Fibroblast of mammary gland (primary cell): ENCODE measurements at places on chromosomes 6 and 20.

DNA sequence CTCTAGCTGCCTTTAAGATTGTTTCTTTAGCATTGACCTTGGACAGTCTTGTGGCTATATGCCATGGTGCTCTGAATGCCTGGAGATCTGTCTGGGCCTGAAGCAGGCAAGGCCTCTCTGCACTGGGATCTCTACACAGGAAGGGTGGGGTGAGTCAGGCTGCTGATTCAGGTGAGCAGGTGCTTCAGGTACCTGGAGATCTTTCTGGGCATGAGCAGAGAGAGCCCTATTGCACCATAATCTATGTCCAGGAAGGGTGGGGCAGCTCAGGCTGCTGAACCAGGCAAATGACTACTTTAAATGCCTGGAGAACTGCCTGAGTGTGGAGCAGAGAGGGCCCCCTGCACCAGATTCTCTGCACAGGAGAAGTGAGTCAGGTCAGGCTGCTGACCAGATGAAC, 94.5 kb downstream of the TPBG start:
- DNase-seq, result peak; percentile 5

- no peak for DNase-seq
Observed at GRCh38 chr6:32096087-32096393, 13.1 kb downstream of the TNXB start.

DNA sequence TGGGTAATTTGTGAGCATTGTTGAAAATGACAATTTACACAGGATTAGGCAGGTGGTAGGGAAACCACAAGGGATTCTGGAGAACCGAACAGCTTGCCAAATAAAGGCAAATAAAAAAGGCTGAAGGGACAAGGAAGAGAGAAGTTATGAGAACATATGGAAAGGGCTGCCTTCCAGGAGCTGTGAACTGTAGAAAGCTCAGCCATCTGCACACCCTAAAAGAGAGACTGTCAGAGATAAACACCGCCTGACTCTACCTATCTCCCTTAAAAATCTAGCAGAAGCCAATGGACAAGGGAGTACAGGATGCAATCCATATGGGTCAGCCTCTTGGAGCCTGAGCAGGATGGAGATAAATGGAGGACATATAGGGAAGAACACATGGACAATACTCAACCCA, 12.7 kb upstream of the SLC17A1 start:
- no peak for DNase-seq

- DNase-seq, result peak; percentile 50
Observed at GRCh38 chr6:142943711-142944123, 1.3 kb downstream of the HIVEP2 start.

DNA sequence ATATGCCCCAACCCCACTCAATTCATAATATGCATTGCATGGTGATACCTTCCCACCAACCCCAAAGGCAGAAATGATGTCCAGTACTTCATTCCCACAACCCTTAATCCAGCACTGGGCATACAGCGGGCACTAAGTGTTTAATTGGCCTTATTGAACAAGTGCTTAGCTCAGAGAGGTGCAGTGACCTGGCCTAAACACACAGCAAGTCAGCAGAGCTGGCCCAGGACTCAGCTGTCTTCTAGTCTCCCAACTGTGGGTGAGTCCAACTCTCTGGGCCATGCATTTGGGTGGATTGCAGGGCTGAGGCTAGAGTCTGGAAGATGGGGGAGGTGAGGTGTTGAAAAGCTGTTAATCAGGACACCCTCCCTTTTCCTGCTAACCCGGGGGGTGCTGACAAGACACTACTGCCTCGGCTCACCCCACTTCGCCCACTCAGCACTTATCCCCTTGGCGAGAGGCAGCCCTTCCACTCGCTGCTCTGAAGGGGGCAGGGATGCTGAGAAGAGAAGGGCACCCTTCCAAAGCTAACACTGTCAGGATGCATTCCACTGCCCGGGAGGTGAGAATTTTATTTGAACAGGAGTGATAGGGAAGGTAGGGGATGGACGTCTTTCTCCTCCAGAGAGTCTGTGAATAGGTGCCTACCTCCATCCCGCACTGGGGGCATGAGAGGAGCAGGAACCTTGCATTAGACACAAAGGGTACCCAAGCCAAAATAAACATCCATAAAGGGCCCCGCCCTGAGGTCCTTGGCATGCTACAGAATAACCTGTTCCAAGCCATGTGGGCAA, 14.2 kb downstream of the KCNK5 start:
- DNase-seq, result no peak

DNA sequence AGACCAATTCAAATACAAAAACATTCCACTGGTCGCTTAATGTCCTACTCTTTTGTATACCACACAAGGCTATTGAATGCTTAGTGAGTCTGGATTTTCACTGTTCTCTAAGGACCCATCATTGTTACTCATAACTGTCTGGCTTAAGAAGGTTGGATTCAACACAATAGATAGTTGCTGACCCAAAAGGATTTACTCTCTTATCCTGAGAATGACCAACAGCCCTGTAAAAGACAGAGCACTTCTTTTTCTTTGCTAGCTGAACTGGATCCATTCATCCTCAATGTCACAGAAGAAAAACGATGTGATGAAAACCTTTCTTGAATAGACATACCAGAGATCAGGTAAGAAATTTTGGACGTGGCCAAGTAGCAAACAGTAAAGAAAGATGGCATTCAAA, 645.6 kb downstream of the KHDRBS2 start:
- no peak for DNase-seq

- DNase-seq, result no peak
Observed at GRCh38 chr6:11013721-11014070, 30.4 kb downstream of the ELOVL2 start.

DNA sequence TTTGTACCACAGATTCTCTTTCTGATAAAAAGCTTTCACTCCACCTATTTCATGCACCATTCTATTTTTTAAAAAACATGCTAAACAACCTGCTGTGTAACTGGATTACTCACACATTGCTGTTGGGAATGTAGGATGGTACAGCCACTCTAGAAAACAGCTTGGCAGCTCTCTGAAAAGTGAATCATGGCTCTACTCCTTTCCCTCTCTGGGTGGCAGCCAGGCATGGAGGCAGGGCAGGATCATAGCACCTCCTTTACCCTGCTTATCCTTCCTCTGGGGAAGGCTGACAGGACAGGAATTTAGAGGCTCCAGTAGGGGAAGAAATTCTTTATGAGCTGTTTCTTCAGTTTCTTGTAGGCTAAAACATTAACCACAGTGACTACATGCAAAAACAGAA, 6.7 kb upstream of the VNN2 start:
- peak; percentile 74 for DNase-seq

- no peak for DNase-seq
Observed at GRCh38 chr20:20075032-20075431, 22.7 kb downstream of the CFAP61 start.

DNA sequence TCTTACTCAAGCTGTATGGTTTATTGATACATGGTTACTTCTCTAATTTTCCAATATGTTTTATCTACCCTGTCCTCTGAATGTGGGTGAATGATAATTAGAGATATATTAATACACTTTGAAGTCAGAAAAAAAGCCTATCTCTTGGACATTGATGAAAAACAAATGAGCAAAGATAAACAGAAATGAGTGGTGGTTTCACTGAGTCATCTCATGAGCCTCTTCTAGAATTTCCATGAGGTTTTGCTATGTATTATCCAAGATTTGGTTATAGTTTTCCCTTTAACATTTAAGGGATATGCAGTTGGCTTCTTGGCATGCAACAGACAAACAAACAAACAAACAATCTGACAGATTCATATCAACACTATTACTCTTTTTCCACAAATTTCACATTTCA, 586.8 kb downstream of the RFPL4B start:
- DNase-seq, result peak; percentile 50

DNA sequence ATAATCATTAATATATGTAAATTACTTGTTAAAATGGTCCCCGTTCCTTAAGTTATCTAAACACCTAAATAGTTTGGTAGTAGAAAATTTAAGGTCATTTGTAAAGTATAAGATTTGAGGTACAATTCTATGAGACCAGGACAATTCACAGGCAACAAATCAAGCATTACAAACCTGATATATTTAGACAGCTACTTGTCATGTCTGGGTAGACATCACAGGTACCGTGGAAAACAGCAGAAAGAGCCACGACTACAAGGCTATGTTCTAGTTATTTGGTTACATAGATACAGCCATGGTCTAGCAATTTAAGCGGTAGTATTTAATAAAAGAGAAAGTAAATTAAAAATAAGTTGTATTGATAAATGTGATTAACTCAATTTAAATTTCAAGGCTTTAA, 393.1 kb upstream of the ID4 start:
- DNase-seq, result no peak

GRCh38 chr20:3492669-3493068, 21.9 kb downstream of the ATRN start:
- no peak for DNase-seq

- DNase-seq, result no peak
Observed at GRCh38 chr6:13526727-13527670, 39.6 kb upstream of the GFOD1 start.

GRCh38 chr20:7516621-7517111, 423.6 kb downstream of the HAO1 start:
- DNase-seq, result peak; percentile 20

GRCh38 chr6:138403324-138403800, 661 bp upstream of the HEBP2 start:
- DNase-seq, result no peak

GRCh38 chr6:134081506-134081905, 29.1 kb upstream of the SLC2A12 start:
- no peak for DNase-seq

DNA sequence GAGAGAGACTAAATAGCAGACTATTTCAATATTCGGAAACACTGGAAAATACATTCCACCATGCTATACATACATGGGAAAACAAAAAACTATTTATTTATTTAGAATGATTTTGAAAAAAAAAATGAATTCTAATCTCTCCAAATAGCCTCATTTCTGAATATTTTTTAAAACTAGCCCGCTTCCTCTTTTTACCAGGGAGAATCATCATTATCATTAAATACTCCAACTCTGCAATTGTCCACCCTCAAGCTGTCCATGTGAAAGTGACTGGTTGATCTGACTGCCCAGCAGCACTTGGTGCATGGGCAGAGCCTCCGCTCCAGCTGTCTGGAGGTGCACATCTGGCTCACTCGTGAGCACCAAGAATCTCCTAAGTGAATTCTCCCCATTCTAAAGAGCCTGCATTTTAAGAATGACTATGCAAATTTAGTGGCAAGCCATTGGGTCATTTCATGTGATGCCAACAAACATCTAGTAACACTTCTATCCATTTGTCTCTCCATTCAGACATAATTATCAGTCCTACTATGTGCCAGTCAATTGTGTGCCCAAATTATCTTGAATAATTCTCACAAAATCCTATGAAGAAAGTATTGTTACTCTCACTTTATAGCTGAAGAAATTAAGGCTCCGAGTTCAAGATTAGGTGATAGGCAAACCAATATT, 64.8 kb downstream of the INSM1 start:
- no peak for DNase-seq

DNA sequence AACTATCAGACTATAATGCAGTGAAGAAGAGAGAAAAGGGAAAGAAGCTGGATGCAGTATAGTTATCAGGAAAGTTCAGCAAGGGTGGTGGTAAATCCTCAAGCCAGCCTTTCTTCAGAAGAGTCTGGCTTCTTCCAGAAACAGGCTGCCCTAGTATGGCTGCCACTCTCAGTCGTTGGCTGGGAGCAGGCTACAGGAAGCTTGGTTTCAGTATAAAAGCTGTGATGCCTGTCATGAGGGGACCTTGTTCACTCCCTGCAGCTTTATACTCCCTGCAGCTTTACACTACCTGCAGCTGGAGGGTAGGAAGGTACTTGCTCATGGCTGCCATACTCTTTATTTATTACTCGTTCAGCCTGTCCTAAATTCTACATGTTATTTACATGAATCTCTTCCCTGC, 63.3 kb upstream of the ARHGAP18 start:
- DNase-seq, result no peak

DNA sequence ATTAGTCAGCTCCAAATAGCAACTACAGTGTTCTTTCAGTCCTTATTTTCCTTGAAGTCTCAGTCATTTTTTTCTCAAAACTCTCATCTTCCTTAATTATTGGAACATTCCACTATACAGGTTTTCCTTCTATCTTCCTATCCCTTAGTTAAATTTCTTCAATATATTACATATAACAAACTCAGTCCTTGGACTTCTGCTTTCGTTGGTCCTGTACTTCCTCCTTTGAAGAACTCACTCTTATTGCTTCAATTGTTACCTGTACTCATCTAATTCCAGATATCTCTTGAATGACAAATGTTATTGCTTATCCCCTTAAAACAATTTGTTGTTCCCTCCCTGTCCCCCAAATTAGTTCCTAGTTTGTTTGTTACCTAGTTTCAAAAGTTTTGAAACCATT, 67.7 kb upstream of the NOTCH4 start:
- DNase-seq, result no peak

- DNase-seq, result no peak
Observed at GRCh38 chr6:166903500-166903899, 52.9 kb downstream of the RNASET2 start.

DNA sequence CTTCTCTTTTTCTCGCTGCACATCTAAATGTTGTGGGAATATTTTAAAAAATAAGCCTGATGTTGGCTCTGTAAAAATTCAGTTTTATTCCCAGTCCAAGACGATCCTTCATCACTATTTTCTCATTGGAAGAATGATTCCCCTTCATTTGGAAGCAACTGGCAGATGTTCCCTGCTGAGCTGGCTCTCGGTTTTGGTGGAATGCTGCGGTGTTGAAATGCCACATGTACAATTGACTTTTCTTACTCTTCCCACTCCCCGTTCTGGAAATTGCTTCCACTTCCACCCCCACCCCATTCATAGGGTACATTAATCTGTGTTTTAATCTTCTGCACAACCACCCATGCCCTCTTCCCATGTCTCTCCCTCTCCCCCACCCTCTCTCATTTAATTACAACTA, 496.3 kb upstream of the MAP3K7 start:
- peak; percentile 15 for DNase-seq

GRCh38 chr6:147486683-147487082, 21.8 kb upstream of the SAMD5 start:
- no peak for DNase-seq

GRCh38 chr6:163356324-163356723, 58.2 kb upstream of the QKI start:
- DNase-seq, result peak; percentile 87

GRCh38 chr20:1075616-1076015, 42.8 kb upstream of the PSMF1 start:
- DNase-seq, result no peak

DNA sequence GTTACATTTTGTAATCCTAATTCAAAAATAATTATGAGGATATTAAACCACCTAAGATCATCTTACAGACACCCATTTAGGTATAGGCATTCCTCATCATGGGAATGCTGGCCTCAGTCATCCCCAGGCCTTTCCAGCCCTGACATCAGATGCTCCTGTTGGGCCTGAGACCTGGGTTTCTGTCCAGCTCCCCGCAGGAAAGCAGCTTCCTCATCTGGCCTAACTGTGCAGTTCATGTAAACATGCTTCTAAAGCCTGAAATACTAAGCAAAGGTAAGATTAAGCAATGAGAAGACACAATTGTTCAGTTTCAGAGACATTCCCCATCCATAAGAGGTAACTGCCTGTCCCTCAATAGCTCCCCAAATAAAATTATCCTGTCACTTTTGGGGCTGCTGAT, 19.0 kb downstream of the ETV7 start:
- no peak for DNase-seq
